GM12892 (cell line): ENCODE measurements at places on chromosomes 6 and 20.

DNA sequence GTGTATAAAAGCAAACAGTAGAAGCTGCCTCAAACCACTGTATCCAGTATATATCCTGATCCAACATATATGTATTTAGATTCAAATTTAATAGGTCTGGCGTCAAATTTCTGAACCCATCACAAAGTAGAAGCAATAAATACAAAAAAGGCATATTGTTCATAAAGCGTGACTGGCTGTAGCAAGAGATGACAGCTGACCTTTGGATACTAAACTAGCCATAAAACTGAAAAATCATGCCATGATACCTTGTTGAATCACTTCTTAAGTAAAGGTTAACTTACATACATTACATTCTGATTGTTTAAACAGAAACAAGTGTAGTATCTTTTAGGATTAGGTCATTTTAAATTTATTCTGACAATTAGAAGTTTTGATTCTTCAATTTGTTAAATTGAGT lies 372.0 kb upstream of the FLRT3 start:
- DNase-seq, result no peak

GRCh38 chr6:106702451-106703110 lies 73.2 kb downstream of the QRSL1 start:
- peak; percentile 32 for DNase-seq

GRCh38 chr20:25397821-25398220 lies 7.2 kb upstream of the ABHD12 start:
- no peak for DNase-seq

DNA sequence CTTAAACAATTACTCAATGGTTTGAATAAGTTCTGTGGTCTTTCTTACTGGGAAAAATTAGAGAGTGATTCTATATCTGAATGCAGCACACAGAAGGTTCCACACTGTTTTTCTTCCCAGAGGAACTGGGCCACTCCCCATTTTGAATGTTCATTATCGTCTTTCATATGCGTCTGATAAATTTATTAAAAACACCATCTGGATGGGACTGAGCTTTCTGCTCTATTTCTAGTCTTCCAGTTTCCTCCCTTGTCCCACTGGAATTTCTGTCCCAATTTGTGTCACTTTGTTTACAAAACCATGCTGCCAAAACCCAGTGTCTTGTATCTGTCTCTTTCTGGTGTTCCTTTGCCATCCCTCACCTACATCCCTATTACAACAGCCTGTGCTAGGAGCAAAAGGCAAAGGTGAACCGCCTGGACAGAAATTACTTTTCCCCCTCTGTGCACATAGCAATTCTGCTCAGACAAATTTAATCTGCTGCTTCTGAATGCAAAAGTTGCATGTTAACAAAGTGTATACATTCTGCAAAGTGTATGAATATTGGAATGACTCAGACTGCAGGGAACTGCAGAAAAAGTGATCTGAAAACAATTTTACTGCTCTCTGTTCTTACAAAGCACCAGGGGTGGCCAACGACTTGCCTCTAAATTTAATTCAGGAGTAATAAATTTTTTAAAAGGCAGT lies 333.6 kb downstream of the BTBD9 start:
- DNase-seq, result no peak

DNA sequence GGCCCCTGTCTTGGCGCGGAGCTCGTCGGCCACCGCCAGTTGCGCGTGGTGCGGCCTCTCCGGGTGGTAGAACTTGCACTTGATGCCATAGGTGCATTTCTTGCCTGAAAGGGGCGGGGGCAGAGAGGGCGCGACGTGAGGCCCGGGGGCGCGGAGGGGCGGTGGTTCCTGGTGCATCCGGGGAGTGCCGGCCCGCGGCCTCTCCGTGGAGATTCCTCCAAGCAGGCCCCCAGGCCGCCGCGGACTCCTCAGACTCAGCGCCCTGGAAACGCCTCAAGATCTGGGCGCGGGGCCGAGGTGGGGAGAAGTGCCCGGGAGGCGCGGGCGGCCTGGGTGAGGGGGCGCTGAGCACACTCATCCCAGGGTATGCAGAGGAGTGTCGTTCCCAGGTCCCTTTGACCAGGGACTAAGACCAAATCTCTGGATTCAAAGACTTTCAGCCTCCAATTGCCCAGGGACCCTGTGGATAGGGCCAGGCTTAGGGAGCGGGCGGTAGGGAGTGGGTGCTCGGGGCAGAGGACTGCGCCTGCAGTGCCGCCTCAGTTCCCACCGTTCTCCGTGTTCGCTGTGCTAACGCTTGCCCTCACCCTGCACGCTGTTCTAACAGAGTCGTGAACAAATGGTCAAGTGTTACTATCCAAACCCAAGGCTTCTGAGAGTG lies 33.3 kb downstream of the ZC3H12D start:
- DNase-seq, result no peak

DNA sequence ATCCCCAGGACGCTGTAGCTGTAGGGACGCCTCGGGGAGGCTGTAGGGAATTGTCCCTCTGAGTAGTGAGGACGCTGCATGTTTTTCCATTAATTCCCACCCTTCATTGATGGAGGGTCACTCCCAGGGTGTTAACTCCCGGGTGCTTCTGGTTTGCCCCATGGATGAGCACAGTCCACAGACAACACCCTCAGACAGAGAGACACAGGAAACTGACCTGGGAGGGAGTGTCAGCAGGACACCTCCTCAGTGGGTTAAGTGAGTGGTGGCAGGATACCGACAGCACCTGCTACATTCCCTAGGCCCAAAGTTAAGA lies 53.5 kb downstream of the LINC00237 start:
- no peak for DNase-seq

- DNase-seq, result no peak
Observed at GRCh38 chr6:155830531-155830930, 374.9 kb upstream of the NOX3 start.

- no peak for DNase-seq
Observed at GRCh38 chr20:10476319-10476724, 41.2 kb downstream of the SLX4IP start.

DNA sequence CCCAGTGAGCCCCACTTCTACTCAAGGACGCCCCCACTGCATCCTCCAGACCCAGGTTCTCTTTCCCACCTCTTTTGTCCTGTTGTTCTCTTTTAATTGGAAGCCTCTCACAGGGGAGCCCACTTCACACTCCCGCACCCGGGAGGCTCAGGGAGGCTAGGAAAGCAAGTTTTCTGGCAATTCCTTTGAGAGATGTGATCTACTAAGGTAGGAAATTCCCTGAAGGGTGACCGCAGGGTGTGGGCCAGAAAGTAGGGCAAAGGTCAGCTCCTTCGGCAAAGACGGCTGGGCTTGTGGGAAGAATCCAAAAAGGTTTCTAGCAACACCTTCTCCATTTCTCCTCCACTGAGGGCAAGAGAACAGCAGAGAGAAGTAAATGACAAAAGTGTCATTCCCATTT lies 98.1 kb upstream of the PTPN1 start:
- no peak for DNase-seq

- DNase-seq, result no peak
Observed at GRCh38 chr20:32140603-32141002, 31.1 kb downstream of the TM9SF4 start.

- DNase-seq, result peak; percentile 52
Observed at GRCh38 chr6:422433-423054, 31.0 kb downstream of the IRF4 start.

- DNase-seq, result no peak
Observed at GRCh38 chr6:11494786-11495564, 42.6 kb upstream of the TMEM170B start.

GRCh38 chr6:88238901-88239300 lies 72.8 kb upstream of the CNR1 start:
- DNase-seq, result no peak

DNA sequence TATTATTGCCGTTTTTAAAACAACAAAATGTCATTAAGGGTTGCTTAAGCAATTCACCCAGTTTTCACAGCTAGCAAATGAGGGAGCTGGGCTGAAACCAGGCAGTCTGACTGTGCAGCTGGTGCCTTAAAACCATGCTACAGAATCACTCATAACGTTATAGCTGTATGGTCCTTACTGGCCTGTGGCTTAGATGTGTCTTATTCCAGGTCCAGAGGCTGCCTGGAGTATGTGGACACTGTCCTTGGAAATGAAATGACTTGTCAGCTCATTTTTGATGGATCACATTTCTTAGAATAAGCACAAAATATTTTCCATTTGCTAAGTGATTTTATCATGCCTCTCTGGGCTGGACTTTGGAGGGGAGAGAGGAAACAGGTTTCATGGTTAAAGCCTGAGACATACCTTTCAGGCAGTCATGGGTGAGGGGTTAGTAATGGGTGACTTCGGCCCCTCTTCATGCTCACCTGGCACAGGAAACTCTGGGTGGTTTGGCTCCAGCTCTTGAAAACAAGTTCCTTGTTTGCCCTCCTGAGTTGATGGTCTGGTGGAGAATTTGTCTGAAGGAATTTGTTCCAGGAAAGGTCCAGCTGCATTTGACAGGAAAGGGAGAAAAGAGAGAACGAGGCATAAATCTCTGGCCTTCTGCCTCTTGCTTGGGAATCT lies 823.2 kb downstream of the DHX35 start:
- DNase-seq, result no peak

GRCh38 chr6:52976149-52976548 lies 18.9 kb downstream of the GSTA4 start:
- DNase-seq, result no peak

DNA sequence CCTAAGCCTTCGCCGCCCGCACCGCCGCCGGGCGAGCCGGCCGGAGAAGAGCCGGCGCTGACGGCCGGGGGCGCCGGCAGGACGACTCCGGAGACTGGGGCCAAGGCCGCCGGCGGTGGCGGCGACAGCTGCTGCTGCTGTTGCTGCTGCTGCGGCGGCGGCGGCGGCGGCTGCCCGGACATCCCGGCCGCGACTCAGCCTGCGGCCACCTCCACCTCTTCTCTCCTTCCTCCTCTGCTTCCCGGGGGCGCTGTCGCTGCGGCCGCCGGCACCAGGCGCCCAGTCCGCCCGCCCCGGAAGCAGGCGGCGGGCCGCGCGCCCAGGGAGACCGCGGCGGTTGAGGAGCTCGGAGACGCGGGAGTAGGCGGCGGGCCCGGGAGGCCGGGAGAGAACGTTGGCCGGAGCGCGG lies 307 bp downstream of the RANBP9 start:
- DNase-seq, result peak; percentile 27

DNA sequence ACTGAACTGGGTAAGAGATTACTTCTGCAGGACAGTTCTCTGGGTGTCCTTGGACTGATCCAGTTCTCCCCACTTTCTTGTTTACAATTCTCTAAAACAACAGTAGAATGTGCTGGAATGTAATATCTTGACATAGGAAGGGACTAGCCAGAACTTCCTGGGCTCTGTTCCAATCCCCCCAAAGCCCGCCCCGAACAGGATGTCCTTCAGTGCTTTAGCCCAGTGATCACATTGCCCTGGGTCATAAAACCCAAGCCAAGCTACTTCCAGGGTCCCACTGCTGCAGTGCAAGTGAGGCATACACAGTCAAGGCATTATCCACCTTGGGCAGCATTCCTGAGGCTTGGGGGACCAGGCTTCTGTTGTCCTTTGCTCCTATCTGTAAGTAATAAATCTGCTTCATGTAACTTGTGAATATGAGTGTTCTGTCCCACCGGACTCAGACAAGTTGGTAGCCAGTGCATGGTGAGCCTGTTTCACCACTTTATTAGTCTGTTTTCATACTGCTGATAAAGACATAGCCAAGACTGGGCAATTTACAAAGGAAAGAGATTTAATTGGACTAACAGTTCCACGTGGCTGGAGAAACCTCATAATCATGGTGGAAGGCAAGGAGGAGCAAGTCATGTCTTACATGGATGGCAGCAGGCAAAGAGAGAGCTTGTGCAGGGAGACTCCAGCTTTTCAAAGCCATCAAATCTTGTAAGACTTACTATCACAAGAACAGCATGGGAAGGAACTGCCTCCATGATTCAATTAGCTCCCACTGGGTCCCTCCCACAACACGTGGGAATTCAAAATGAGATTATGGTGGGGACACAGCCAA lies 23.5 kb downstream of the FITM2 start:
- DNase-seq, result no peak

GRCh38 chr20:56820984-56821383 lies 191.9 kb downstream of the TFAP2C start:
- no peak for DNase-seq

DNA sequence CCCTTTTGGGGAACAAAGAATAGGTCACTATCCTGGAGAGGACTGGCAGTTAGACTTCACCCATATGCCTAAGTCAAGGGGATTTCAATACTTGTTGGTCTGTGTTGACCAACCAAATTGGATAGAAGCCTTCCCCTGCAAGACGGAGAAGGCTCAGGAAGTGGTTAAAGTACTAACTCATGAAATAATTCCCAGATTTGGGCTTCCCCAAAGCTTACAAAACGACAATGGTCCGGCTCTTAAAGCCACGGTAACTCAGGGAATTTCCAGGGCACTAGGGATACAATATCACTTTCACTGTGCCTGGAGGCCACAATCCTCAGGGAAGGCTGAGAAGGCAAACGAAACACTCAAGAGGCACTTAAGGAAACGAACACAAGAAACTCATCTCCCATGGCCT lies 223.1 kb downstream of the GMPR start:
- no peak for DNase-seq

- no peak for DNase-seq
Observed at GRCh38 chr6:24223115-24223919, 97.3 kb downstream of the NRSN1 start.

GRCh38 chr20:21685981-21686380 lies 19.5 kb upstream of the PAX1 start:
- no peak for DNase-seq

DNA sequence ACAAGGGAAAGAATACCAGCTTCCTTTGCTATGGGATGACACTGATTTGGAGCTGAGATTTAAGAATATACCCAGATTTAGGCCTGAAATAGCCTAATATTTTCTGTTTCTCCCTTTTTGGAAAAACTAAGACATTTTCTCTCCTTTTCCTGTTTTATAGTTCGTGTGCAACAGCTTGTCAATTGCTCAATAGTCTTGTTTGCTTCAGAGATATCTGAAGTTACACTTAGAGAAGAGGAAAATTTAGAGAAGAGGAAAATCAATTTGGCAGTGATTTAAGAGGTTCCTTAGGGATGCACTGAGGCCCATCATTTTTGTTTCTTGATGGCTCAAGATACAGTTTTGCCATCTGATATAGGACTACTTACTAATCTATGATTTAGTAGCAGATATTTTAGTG lies 398.6 kb downstream of the RFPL4B start:
- DNase-seq, result no peak

DNA sequence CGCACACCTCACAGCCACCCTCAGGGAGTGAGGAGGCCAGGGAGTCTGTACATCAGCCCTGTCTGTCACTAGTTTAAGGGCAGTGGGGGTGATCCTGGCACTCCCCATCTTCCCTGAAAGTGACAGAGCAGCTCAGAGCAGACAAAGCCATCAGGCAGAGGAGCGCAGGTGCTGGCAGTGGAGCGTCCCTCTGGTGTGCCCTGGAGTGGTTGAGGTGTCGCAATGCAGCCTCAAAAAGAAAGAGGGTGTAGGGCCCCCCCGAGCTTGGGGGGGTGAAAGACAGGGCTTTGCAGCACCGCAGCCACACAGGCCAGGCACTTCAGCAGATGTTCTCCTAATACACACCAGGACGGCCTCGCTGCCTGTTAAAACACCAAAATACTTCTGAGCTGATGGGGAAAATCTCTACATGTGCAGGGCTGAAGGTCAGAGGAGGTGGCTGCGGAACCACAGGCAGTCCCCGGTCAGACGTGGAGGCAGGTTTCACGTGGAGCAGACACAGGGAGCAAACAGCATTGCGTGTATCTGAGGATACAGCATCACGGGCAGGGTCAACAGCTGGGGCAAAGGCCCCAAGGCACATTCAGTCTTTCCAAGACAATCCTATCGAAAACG lies 69.5 kb downstream of the PREX1 start:
- DNase-seq, result no peak

- no peak for DNase-seq
Observed at GRCh38 chr20:8213831-8214587, 81.9 kb downstream of the PLCB1 start.

GRCh38 chr6:39867592-39867991 lies 66.7 kb downstream of the MOCS1 start:
- no peak for DNase-seq

GRCh38 chr20:61801857-61802442 lies 263.7 kb downstream of the TAF4 start:
- DNase-seq, result no peak
